ENCODE measurements at places on chromosomes 5 and 9. TPM values are rescaled to one million over a fixed set of nuclear protein-coding genes. Genes with fewer than 3 reads are reported as not detected.

TESK1 gene
- 9.0 TPM for total RNA-seq

EXD3 gene
- total RNA-seq, result 9.4 TPM

TLX3 gene
- 0.50 TPM for total RNA-seq

PCDH1 gene
- 48.6 TPM for total RNA-seq

ALDH7A1 gene
- 64.5 TPM for total RNA-seq

TRIM36 gene
- total RNA-seq, result 16.2 TPM
